Stimulated activated memory B cell treated with anti-CD40 and anti-IgM and Interleukin-4, amounts not matched to agents 10 μg/mL and 1 μg/mL and 100 μg/mL, for 72 hours (primary cell): ENCODE measurements at places on chromosomes 6 and 20.

- H3K27ac ChIP-seq: no peak overlapping the region
- ATAC-seq: no peak
- H3K4me3 ChIP-seq: no peak overlapping the region
- peaks cover 41% of the 10 kb centered on the region for H3K36me3 ChIP-seq
- peaks cover 12% of the 10 kb centered on the region for H3K4me1 ChIP-seq
Observed at GRCh38 chr6:155252581-155252980, 11.2 kb upstream of the CLDN20 start.

DNA sequence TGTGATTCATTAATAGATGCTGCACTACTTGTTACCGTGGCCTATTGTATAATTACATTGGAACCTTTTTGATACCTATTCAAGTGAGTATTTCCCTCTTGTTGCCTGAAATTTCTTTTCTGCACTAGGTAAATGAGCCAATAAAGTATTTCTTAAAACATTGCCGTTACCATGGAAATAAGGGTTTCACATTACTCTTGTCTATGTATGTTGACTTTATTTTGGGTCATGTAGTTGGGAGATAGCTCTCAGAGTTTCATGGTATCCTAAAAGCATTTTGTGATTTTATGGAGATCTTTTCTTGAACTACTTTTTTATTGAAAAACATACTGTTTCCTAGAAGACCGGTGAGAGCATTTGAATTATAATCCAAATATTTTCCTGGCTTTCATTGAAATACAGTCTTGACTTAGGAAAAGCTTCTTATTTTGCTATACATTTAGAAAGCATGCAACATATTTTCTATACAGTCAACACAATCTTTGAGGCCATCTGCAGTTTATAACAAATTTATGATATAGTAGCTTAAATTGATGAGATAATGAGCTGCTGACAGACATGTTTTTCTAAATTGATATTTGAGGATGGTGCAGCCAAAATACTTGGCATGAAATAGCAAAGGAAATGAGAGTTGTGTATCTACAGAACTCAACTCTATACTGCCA, 650.4 kb downstream of the RFPL4B start:
- H3K36me3 ChIP-seq: no peaks in the 10 kb centered on the region
- no peak for ATAC-seq
- no peak overlapping the region for H3K27ac ChIP-seq
- H3K27me3 ChIP-seq: peaks cover 9% of the 10 kb centered on the region

DNA sequence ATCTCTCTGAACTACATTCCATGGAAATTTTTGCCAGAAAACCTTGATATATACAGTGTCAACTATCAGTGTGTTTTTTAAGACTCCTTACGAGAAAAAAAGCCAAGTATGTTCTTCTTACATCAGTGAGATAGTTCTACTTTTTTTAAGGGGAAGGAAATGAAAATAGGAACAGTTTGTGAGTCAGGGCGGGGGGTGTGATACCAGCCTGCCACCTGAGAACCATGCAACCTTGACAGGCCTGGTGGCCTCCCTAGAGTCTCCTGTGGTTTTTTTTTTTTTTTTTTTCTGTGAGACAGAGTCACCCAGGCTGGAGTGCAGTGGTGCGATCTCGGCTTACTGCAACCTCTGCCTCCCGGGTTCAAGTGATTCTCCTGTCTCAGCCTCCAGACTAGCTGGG, 96.3 kb upstream of the GCM1 start:
- peak overlapping the region; percentile 50 for H3K4me3 ChIP-seq
- peaks cover 10% of the 10 kb centered on the region for H3K36me3 ChIP-seq

- no peak for ATAC-seq
- no peak overlapping the region for H3K4me3 ChIP-seq
- no peak overlapping the region for H3K27ac ChIP-seq
- peaks cover 13% of the 10 kb centered on the region for H3K27me3 ChIP-seq
- no peaks in the 10 kb centered on the region for H3K4me1 ChIP-seq
- no peaks in the 10 kb centered on the region for H3K36me3 ChIP-seq
Observed at GRCh38 chr6:16229700-16230099, 8.7 kb upstream of the GMPR start.

DNA sequence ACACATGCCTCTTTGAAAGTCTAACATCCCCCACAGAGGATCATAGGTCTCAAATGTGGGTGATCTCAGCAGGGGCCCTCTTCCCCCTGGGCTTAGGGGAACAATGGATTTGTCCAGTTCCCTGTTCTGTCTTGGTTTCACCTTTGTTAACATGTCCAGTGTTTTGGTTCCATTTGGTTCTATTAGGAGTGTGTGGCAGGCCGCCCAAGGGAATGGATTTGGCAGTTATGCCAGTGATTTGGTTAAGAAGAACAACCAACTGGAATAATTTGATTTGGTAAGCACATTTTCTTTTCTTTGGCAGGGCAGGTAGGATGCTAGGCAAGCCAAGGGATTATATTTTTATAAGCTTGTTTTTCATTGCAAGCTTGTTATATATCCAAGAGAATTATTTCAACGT, 28.5 kb upstream of the ENPP1 start:
- H3K4me3 ChIP-seq: no peak overlapping the region
- no peaks in the 10 kb centered on the region for H3K36me3 ChIP-seq
- ATAC-seq: no peak
- H3K27ac ChIP-seq: no peak overlapping the region
- H3K4me1 ChIP-seq: peaks cover 5% of the 10 kb centered on the region

GRCh38 chr6:138128096-138128495, 20.9 kb upstream of the PERP start:
- H3K27ac ChIP-seq: no peak overlapping the region
- no peak overlapping the region for H3K4me3 ChIP-seq
- no peaks in the 10 kb centered on the region for H3K36me3 ChIP-seq
- no peaks in the 10 kb centered on the region for H3K4me1 ChIP-seq

GRCh38 chr6:108117427-108118358, 43.2 kb upstream of the OSTM1 start:
- ATAC-seq: peak; percentile 62
- H3K4me3 ChIP-seq: peak overlapping the region; percentile 81
- H3K4me1 ChIP-seq: peaks cover 62% of the 10 kb centered on the region
- peaks cover 91% of the 10 kb centered on the region for H3K27me3 ChIP-seq
- H3K36me3 ChIP-seq: no peaks in the 10 kb centered on the region
- H3K27ac ChIP-seq: peak overlapping the region; percentile 29

DNA sequence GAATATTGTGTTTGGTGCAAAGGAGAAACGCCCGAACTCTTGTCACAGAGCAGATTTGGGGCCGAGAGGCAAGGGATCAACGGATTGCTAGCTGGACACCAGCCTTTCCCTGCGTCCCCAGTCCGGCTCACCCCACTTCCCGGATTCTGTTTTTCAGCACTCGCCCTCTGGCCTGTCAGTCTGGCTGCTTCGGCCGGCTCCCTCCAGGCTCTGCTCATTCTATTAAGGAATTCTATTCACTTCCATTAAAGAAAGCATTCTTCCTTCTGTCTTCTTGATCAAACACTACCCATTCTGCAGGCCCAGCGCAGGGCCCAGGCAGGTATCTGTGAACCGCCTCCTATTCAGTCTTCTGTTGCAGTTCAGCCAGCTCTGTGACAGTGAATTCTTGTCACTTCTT, 91.7 kb downstream of the RNF182 start:
- H3K36me3 ChIP-seq: no peaks in the 10 kb centered on the region
- ATAC-seq: no peak
- H3K27ac ChIP-seq: no peak overlapping the region
- no peaks in the 10 kb centered on the region for H3K4me1 ChIP-seq
- H3K27me3 ChIP-seq: peaks cover 29% of the 10 kb centered on the region
- no peak overlapping the region for H3K4me3 ChIP-seq

GRCh38 chr6:73234733-73235132, 9.4 kb upstream of the KHDC1L start:
- no peaks in the 10 kb centered on the region for H3K27me3 ChIP-seq
- no peak overlapping the region for H3K4me3 ChIP-seq
- peaks cover 9% of the 10 kb centered on the region for H3K4me1 ChIP-seq
- no peak for ATAC-seq

- H3K4me3 ChIP-seq: no peak overlapping the region
- peaks cover 8% of the 10 kb centered on the region for H3K4me1 ChIP-seq
- no peaks in the 10 kb centered on the region for H3K36me3 ChIP-seq
- H3K27me3 ChIP-seq: no peaks in the 10 kb centered on the region
Observed at GRCh38 chr20:20663841-20664240, 48.6 kb downstream of the RALGAPA2 start.

DNA sequence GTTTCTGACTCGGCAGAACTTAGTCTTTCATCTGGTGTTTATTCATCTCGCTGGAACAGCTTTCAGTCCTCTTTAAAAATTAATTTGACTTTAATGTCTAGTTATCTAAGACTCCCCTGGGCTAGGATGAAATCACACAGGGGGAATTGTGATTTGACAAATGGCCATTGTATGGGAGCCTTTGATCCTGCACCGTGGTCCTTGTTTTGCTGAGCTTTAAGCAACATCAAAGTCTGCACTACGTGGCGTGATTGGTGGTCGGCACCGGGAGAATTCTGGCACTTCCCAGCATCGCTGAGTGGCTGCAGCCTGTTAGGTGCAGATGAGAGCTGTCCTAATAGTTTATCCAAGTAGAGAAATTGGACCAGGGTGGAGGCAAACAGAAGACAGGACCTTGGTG, 146.9 kb downstream of the TBC1D7 start:
- H3K36me3 ChIP-seq: no peaks in the 10 kb centered on the region
- H3K4me3 ChIP-seq: no peak overlapping the region

GRCh38 chr20:53738945-53739798, 145.5 kb upstream of the ZNF217 start:
- peak; percentile 64 for ATAC-seq
- no peaks in the 10 kb centered on the region for H3K36me3 ChIP-seq
- H3K27me3 ChIP-seq: no peaks in the 10 kb centered on the region
- H3K27ac ChIP-seq: peak overlapping the region; percentile 98
- H3K4me1 ChIP-seq: peaks cover 67% of the 10 kb centered on the region
- peak overlapping the region; percentile 79 for H3K4me3 ChIP-seq

DNA sequence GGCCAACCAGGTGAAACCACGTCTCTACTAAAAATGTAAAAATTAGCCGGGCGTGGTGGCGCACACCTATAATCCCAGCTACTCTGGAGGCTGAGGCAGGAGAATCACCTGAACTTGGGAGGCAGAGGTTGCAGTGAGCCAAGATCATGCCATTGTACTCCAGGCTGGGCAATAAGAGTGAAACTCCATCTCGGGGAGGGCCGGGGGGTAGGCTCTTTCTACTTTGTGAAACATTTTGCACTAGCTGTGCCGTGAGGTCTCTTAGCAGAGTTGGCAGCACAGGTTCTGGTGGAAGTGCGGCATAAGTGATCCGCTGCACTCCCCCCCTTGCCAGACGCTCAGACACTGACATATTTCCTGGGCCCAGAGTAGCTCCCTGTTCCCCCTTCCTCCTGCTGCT, 24.5 kb downstream of the PSMG4 start:
- H3K27me3 ChIP-seq: no peaks in the 10 kb centered on the region
- H3K36me3 ChIP-seq: peaks cover 6% of the 10 kb centered on the region
- H3K4me1 ChIP-seq: peaks cover 4% of the 10 kb centered on the region

DNA sequence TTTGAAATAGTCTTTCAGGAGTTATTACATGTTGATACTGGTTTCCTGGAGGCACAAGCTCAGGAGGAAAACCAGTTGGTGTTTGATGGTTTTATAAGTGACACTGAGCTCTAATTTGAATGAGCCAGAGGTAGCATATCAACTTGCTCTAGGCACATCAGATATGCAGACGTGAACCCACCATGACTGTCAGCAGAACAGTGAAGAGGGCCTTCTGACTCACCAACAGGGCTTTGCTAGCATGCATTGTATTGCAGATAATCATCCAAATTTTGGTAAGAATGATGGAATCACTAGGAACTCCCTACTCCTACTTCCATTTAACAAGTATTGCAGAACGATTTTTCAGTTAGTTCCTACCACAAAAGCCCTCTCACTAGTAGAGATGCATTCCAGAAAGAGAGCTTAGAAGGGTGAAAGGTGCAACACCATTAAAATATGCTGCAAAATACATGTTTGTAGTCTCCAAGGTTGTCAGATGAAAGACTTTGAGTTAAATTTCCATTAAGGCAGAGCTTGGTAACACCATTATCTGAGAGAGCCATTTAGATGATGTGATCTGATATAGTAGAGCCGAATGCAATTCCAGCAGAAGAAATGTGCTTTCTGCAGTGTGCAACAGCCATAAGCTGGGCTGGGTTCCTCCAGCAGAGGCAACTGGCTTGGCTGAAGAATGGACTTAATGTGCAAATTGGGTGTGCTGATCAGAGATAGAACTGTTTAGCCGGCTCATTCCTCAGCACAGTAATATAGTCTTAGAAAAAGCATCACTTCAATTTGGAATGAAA, 968.7 kb upstream of the ADGRB3 start:
- no peak for ATAC-seq
- H3K4me3 ChIP-seq: no peak overlapping the region
- H3K27ac ChIP-seq: no peak overlapping the region

DNA sequence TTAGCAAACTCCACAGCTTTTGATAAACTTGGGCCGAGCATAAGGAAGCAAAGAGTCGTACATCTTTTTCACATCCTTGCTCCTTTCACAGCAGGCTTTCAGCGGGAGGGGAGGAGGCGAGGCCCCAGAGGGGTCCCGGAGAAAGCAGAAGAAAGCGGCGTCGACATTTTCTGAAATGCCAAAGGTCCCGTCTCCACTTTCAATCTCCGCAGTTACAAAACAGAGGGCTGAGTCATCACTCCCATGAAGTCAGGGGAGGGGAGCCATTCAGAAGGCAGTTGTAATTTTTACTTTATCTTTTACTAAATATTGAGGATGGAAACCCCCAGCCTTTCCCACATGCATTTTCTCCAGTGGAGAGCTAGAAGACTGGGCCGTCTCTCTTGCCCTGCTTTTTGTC, 174.2 kb upstream of the THBS2 start:
- peaks cover 6% of the 10 kb centered on the region for H3K36me3 ChIP-seq
- no peaks in the 10 kb centered on the region for H3K27me3 ChIP-seq
- no peaks in the 10 kb centered on the region for H3K4me1 ChIP-seq
- no peak for ATAC-seq

- peak; percentile 28 for ATAC-seq
- H3K4me1 ChIP-seq: peaks cover 64% of the 10 kb centered on the region
- peak overlapping the region; percentile 86 for H3K27ac ChIP-seq
- peak overlapping the region; percentile 92 for H3K4me3 ChIP-seq
- peaks cover 70% of the 10 kb centered on the region for H3K27me3 ChIP-seq
Observed at GRCh38 chr6:45423111-45423823, 45.5 kb upstream of the SUPT3H start.

- peak overlapping the region; percentile 72 for H3K27ac ChIP-seq
- H3K27me3 ChIP-seq: no peaks in the 10 kb centered on the region
- peaks cover 54% of the 10 kb centered on the region for H3K4me1 ChIP-seq
- peaks cover 32% of the 10 kb centered on the region for H3K36me3 ChIP-seq
- H3K4me3 ChIP-seq: no peak overlapping the region
Observed at GRCh38 chr6:156839129-156839528, 62.0 kb downstream of the ARID1B start.
